ENCODE measurements at places on chromosomes 2 and 18. TPM values are rescaled to one million over a fixed set of nuclear protein-coding genes. Genes with fewer than 3 reads are reported as not detected.

DNA sequence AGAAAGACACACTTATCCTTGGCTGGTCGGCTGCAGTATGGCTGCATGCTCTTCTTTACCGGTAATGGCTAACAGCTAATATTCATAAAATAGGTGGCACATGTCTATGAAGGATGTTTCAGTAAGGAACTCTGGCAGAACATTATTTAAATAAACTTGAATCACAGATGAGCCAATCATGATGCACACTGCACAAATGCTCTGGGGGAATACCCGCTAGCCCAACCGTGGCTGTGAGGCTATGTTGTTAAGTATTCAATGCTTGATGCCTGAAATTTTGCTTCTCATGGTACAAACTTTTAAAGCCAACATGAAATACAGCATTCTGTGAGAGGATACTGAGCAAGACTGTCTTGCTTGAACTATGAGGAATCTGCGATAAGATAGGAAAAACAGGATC lies 505.8 kb downstream of the ZEB2 start:
- H3K4me3 ChIP-seq, result no peak overlapping the region
- H3K27me3 ChIP-seq, result no peaks in the 10 kb centered on the region
- no peak overlapping the region for H3K27ac ChIP-seq

DNA sequence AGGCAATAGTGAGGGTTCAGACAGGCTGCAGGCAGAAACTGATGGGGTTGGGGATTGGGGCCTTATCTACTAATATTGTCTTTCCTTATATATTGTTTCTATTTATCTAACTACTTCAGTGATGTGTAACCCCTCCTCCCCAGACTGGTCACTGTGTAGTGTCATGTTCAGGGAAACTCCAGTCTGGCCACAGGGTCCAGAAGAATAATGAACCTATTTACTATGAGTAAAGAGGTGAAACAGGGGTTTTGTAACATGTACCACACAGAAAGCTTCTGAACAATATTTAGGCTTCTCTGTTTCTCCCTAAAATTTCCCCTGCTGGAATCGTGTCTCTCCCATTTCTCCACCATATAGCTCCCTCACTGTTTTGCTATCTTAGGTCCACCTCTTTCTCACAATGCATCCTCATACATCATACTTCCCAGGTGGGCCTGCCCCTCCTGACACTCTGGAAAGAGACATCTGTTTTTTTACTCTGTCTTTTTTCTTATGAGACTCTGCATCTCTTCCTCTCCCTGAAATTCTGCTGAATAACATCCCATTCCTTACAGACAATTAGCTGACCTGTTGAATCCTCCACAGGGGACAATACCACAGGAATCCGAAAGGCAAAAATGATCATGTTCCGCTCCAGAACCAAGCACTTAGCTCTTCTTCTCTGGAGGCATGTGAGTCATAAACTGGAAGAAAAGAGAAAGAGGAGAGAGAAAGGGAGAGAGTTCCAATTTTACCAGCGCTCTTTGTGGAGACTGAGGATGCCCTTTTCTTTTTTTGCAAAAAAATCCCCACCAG lies 154.8 kb downstream of the ZEB2 start:
- no peak overlapping the region for H3K27ac ChIP-seq
- peaks cover 3% of the 10 kb centered on the region for H3K4me1 ChIP-seq
- DNase-seq, result no peak
- H3K27me3 ChIP-seq, result no peaks in the 10 kb centered on the region
- no peak overlapping the region for H3K4me3 ChIP-seq
- no peaks in the 10 kb centered on the region for H3K36me3 ChIP-seq

DNA sequence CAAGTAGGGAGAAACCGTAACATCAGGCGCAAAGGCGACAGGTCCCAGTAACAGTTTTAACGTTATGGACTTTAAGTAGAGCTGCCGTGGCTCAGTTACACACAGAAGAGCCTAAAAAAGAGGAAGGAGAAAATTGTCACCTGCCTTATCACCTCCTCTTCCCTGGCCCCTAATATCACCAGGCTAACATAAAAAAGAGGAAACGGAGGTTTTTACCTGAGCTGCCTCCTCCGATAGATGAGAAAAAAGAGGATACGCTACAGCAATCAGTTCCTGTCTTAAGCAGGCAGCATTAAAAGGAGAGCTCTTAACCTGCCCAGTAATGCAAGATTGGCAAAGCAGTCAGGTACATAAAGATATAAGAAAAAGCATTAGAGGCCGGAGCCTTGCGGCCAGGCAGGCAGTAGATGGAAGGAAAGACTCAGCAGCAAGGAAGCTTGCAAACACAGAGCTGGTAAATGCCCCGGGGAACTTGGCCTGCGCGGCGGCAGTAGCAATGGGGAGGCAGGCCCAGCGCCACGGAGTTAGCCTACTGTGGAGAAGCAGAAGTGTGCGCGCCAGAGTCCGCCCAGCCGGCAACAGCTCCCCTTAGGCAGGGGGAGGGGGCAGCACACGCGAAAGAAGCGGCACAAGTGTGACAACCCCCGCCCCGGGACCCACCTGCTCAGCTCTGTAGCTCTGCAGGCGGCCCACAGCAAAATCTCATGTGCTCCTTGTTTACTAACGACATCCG lies 116.3 kb upstream of the SCN7A start:
- DNase-seq, result no peak
- H3K36me3 ChIP-seq, result no peaks in the 10 kb centered on the region
- H3K27me3 ChIP-seq, result no peaks in the 10 kb centered on the region

GRCh38 chr2:118249531-118249930 lies 161.3 kb downstream of the INSIG2 start:
- no peaks in the 10 kb centered on the region for H3K4me1 ChIP-seq
- DNase-seq, result no peak
- H3K27me3 ChIP-seq, result no peaks in the 10 kb centered on the region
- no peak overlapping the region for H3K4me3 ChIP-seq
- H3K27ac ChIP-seq, result no peak overlapping the region
- H3K36me3 ChIP-seq, result no peaks in the 10 kb centered on the region

DNA sequence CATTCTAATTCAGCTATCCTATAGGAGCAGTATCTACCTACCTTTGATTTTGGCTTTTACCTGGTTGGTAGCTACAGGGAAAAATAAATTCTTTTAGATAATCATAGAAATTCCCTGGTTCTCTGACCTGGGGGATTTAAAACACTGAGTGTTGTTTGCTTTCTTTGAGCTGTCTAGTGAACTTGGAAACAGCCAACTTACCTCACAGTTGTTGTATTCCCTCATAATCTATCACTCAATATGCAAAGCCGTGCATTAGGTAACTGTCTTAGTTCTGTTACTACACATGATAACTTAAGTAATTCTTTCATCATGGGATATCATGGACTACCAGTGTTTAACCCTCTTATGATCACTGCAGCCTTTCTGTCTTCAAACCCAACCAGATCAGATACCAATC lies 127.8 kb downstream of the TTC27 start:
- no peak for DNase-seq
- no peak overlapping the region for H3K4me3 ChIP-seq
- no peaks in the 10 kb centered on the region for H3K36me3 ChIP-seq
- H3K27me3 ChIP-seq, result no peaks in the 10 kb centered on the region
- H3K27ac ChIP-seq, result no peak overlapping the region

DNA sequence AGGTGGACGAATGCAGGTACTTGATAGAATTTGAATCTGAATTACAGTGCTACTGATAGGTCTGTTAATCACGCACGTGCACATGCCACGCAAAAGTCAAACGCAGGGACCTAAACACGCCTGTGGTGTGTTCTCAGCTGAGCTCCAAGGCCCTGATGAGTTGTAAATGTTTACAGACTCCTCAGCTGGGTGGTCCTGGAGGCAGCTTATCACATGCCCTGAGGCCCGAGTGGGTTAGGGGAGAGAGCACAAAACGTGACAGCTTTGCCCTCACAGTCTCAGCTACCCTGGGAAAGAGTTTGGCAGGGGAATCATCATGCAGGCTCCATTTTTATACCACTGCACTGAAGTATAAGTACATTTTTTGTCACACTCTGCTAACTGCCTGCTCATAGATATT lies 68.3 kb upstream of the FAM110C start:
- no peaks in the 10 kb centered on the region for H3K4me1 ChIP-seq
- H3K4me3 ChIP-seq, result no peak overlapping the region
- no peaks in the 10 kb centered on the region for H3K27me3 ChIP-seq
- no peaks in the 10 kb centered on the region for H3K36me3 ChIP-seq
- no peak overlapping the region for H3K27ac ChIP-seq

- no peak overlapping the region for H3K27ac ChIP-seq
- DNase-seq, result no peak
- H3K36me3 ChIP-seq, result no peaks in the 10 kb centered on the region
- no peaks in the 10 kb centered on the region for H3K4me1 ChIP-seq
Observed at GRCh38 chr2:52749764-52750163, 1017.8 kb upstream of the CHAC2 start.

DNA sequence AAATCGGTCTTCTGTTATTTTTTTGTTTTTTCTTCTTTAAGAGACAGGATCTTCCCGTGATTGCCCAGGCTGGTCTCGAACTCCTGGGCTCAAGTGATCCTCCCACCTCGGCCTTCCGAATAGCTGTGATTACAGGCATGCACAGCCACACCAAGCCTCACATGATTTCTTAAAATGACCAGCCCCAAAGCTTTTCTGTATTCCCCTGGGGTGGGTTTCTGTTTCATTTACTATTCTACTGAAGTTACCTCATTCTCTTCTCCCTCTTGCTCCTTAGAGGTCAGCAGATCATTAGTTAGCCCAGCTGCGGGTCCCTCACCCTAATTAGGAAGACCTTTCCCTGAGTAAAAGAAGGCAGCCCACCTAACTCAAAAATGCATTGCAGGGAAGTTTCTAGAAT lies 27.6 kb downstream of the SLC1A4 start:
- H3K27me3 ChIP-seq, result no peaks in the 10 kb centered on the region
- H3K36me3 ChIP-seq, result peaks cover 54% of the 10 kb centered on the region
- no peak overlapping the region for H3K27ac ChIP-seq
- H3K4me3 ChIP-seq, result no peak overlapping the region
- H3K4me1 ChIP-seq, result peaks cover 8% of the 10 kb centered on the region
- no peak for DNase-seq

GRCh38 chr18:934518-935133 lies 30.0 kb downstream of the ADCYAP1 start:
- H3K4me1 ChIP-seq, result no peaks in the 10 kb centered on the region
- no peaks in the 10 kb centered on the region for H3K36me3 ChIP-seq
- H3K27me3 ChIP-seq, result no peaks in the 10 kb centered on the region

GRCh38 chr2:40178171-40178778 lies 273.6 kb downstream of the SLC8A1 start:
- H3K4me1 ChIP-seq, result no peaks in the 10 kb centered on the region
- no peaks in the 10 kb centered on the region for H3K36me3 ChIP-seq
- DNase-seq, result no peak
- H3K4me3 ChIP-seq, result no peak overlapping the region
- H3K27ac ChIP-seq, result no peak overlapping the region

DNA sequence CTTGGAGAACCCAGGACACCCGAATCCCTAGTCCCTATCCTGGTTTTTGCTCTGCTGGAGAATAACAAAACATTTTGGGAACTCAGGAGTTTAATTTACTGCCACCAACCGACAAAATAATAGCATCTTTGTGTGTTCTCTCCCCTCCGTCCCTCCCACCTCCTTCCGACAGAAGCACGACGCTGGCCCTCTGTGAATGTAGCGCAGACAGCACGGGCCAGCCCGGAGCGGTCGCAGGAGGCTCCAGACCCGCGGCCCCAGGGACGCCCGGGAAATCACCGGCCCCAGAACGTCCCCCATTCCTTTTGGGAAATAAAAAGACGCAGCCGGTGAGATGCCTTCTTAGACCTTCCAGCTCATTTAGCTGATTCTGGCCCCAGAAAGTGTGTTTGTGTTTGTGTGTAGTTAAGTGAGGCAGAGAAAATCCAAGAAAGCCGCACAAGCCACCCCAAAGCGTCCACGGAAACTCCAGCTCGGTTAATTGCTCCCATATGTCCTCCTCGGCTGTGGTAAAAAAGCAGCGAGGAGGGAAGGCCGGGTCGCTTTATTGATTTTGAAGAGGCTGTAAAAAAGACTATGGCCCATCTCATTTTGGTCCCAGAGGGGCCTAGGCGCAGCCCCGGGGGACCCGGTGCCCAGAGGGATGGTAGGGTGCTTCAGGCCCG lies 577 bp upstream of the TANC1 start:
- H3K27ac ChIP-seq, result peak overlapping the region; percentile 99
- H3K4me3 ChIP-seq, result peak overlapping the region; percentile 77
- peaks cover 40% of the 10 kb centered on the region for H3K27me3 ChIP-seq
- DNase-seq, result peak; percentile 85
- no peaks in the 10 kb centered on the region for H3K36me3 ChIP-seq

- peaks cover 15% of the 10 kb centered on the region for H3K36me3 ChIP-seq
- H3K4me3 ChIP-seq, result no peak overlapping the region
- DNase-seq, result no peak
- H3K4me1 ChIP-seq, result peaks cover 49% of the 10 kb centered on the region
- H3K27ac ChIP-seq, result no peak overlapping the region
Observed at GRCh38 chr2:235851828-235852525, 316.2 kb downstream of the GBX2 start.

DNA sequence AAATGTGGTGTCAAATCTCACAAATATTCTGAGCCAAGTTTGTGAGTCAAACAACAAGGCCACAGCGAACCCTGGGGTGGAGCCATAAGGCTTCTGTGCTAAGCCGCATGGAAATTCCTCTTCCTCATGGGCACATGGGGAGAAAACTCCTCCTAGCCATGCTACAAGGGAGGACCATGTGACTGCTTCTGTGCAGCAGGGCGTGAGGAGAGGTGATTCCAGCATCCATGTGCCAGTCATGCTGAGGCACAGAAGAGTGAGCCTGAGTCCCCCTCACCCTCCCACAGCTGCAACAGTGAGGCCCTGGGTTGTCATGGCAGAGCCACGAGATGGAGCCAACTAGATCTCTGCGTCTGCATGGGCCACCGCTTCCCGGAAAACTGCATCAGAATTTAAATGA lies 488.8 kb upstream of the RAB6C start:
- no peaks in the 10 kb centered on the region for H3K27me3 ChIP-seq
- peaks cover 4% of the 10 kb centered on the region for H3K4me1 ChIP-seq
- no peak for DNase-seq
- no peaks in the 10 kb centered on the region for H3K36me3 ChIP-seq

GRCh38 chr2:106011380-106011779 lies 182.7 kb downstream of the UXS1 start:
- DNase-seq, result no peak
- no peaks in the 10 kb centered on the region for H3K36me3 ChIP-seq
- no peaks in the 10 kb centered on the region for H3K4me1 ChIP-seq
- H3K27me3 ChIP-seq, result no peaks in the 10 kb centered on the region
- H3K4me3 ChIP-seq, result no peak overlapping the region

The DNAJB2 gene
- total RNA-seq, result 81.5 TPM

The REG3A gene
- not detected for total RNA-seq

The TXNL1 gene
- total RNA-seq, result 58.2 TPM

The SLC9A4 gene
- total RNA-seq, result 0.30 TPM

The CKAP2L gene
- 7.9 TPM for total RNA-seq

The CCDC85A gene
- total RNA-seq, result 12.1 TPM

The C2orf78 gene
- not detected for total RNA-seq

The KRTCAP3 gene
- total RNA-seq, result 0.72 TPM

Measured in spinal cord (tissue), 10 donors.